ENCODE measurements at places on chromosomes 4 and X. TPM values are rescaled to one million over a fixed set of nuclear protein-coding genes. Genes with fewer than 3 reads are reported as not detected.

- no peak for DNase-seq
These were observed 36.9 kb downstream of the RELL1 start for GRCh38 chr4:37649268-37649667.

The LDB2 gene
- 0.61 TPM for total RNA-seq

GRCh38 chr4:182242787-182243186 is 415 bp upstream of the TENM3 start:
- DNase-seq: no peak

The CXCL13 gene
- not detected for total RNA-seq

The TBCK gene
- 20.1 TPM for total RNA-seq

Data from SK-MEL-5 (cell line).